ENCODE measurements at places on chromosomes 5 and 9. TPM values are rescaled to one million over a fixed set of nuclear protein-coding genes. Genes with fewer than 3 reads are reported as not detected.

The PPWD1 gene
- total RNA-seq: 28.6 TPM

The HNRNPAB gene
- total RNA-seq: 330 TPM

The TMEM215 gene
- total RNA-seq: not detected

GRCh38 chr5:178730940-178731265, 444 bp upstream of the ZNF354A start:
- DNase-seq: no peak

GRCh38 chr9:33703430-33704102, 91.8 kb upstream of the PRSS3 start:
- no peak for DNase-seq

DNA sequence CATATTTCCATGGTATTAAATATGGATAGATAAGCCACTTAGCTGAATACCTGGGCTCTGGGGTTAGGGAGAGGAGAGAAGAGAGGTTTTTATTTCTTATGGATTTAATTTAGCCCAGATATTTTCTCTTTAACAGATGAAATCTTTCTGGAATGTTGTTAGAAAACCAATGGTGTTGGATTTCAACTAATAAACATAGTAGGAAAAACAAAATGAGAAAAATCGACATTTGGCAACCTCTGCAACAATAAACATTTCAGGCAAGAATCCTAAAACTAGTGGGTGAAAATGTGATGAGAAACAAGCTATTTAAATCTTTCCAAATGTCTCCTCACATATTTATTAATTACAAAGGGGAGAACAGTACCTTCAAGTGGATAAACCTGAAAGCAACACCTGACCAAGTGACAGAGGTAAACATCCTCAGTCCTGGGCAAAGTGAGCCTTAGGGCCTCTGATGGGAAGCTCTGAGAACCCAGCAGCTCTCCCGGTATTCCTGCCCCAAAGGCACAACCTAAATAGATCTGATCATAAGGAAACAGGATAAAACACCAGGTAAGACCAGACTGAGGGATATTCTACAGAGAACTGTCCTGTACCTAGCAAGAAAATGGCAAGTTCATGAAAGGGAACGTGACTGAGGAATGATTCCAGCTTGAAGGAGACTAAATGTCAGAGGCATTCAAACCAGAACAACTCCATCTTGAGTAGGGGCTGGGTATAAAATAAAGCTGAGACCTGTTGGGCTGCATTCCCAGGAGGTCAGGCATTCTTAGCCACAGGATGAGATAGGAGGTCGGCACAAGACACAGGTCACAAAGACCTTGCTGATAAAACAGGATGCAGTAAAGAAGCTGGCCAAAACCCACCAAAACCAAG, 163.7 kb downstream of the ESM1 start:
- no peak for DNase-seq

DNA sequence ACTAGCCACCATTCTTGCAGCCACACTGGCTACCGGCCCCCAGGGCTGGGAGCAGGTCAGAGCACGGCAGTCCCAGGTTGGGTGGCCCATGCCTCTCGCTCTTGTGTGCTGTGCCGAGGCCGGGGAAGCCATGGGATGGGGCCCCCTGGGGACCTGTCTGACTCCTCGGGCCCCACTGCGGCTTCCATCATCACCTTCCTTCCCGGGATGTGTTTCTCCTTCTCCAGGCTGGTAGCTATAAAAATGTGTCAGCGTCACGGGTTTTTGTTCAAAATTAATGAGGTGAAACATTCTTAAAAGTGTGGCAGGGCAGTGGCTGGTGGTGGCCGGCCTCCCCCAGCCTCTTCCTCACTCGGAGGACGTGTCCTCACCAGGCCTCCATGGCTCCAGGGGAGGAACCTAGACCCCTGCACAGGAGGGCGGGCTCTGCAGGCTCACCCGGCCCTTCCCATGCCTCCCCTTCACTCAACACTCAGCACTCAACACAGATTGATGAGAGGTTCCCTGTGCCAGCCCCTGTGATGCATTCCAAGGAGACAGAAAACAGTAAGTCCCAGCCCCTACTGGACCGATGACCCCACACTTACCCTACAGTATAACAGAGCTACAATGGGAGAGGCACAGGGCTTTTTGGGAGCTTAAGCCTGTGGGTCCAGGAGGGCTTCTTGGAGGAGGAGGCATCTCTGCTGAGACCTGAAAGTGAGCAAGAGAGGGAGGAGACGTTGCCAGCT, 43.2 kb downstream of the PTGES start:
- no peak for DNase-seq

DNA sequence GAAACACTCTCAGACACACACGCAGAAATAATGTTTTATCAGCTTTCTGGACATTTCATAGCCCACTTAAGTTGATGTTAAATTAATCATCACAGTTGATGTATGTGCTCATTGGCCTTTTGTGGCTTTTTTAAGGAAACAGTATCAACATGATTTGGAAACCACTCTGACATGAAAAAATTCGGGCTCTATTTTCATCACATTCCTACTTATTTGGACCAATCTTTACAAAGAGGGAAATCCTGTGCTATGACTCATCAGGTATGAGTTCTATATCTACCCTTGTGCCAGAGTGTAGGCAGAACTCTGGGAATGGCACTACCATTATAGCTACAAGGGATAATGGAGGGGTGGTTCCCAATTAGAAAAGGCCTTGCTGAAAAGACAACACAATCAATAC, 388.4 kb upstream of the PTGER4 start:
- no peak for DNase-seq

DNA sequence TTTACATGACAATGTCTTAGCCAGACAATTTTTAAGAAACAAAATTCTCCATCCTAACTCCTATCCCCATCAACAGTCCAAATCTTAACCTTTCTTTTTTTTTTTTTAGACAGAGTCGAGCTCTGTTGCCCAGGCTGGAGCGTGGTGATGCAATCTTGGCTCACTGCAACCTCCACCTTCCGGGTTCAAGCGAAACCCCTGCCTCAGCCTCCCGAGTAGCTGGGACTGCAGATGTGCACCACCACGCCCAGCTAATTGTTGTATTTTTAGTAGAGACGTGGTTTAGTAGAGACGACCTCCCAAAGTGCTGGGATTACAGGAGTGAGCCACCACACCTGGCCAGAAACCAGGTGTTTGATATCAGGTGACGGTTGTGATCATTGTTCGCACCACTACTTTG, 10.2 kb downstream of the ABL1 start:
- no peak for DNase-seq

DNA sequence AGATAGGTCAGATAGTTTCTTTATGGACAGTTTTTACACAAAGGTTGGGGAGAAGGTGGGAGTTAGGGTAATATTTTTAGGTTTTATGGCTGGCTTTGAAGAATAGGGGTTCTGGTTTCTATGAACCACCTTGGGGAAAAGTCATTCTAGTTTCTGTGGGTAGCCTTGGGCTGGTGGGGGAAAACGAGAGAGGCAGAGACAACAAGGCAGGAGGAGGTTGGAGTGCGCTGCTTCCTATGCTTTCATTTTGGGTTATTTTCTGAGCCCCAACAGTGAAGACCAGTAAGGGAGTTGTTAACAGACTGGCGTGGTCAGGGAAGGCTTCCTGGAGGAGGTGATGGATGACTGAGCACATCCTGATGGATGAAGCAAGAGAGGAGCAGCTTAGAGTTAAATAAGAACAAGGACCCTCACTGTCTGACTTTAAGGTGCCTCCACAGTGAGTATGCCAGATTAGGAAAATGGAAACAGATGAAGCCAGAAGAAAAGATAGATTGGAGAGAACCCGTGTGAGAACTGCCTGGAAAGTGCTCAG, 81.9 kb downstream of the PDZD2 start:
- no peak for DNase-seq

GRCh38 chr5:307306-307705, 14.2 kb upstream of the AHRR start:
- no peak for DNase-seq

DNA sequence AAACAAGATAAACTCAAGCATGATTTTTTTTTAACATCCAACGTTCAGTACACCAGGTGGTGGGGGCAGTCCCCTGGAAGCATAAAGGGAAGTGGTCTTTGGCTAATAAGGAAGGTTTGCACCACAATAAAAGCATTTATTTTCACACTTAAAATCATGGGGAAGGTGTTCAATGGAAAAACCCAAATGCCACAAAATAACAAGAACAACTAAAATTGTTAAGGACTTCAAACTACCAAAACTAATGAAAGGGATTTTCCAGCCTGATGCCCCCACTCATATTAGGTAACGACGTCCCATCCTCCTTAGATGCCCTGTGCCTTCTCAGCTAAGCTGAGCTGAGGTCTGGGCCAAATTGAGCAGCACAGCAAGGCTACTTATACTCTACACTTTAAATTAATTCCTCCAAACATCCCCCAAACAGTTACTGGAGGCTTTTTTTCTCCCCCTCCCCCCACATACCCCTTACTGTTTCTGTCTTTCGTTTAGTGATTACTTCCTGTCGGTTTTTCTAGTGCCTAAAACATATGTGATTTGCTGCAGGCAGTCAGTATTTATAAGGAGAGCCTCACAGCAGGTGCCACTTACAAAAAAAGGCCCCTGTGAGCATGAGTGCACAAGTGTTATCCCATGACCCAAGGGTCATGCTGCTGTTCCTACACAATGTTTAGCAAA, 259.7 kb upstream of the ZNF608 start:
- DNase-seq: peak; percentile 71
